ENCODE measurements at places on chromosomes 1 and 21.
A peak's percentile ranks its signal among the peaks of the same experiment; 100 is the strongest.

DNA sequence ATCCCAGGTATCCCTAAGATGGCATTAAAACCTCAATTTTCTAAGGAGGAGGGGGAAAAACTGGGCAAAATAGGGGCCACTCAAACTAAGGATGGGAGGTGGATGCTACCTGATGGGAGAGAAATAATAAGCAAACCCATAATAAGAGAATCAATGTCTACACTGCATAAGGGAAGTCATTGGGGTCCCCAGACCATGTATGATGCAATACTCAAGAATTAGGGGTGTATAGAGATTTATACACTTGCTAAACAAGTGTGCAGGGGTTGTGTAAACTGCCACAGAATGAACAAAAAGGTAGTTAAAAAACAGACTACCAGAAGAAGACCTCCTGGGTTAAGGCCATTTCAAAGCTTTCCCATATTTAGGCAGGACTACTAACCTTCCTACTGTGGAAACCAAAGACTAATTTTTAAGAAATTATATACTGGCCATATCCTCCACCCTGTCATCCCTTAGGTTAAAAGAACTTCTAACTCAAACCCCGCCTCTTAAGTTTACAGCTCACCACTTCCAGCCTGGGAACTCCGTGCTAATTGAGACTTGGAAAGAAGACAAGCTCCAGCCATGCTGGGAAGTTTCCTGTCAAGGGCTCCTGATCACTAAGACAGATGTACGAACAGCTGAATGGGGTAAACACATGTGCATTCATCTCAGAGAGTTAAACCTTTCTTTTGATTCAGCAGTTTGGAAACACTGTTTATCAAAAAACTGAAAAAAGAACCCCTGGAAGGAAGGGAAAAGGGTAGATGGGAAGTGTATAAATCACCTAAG is 64.4 kb upstream of the TLR5 start:
- DNase-seq: no peak

DNA sequence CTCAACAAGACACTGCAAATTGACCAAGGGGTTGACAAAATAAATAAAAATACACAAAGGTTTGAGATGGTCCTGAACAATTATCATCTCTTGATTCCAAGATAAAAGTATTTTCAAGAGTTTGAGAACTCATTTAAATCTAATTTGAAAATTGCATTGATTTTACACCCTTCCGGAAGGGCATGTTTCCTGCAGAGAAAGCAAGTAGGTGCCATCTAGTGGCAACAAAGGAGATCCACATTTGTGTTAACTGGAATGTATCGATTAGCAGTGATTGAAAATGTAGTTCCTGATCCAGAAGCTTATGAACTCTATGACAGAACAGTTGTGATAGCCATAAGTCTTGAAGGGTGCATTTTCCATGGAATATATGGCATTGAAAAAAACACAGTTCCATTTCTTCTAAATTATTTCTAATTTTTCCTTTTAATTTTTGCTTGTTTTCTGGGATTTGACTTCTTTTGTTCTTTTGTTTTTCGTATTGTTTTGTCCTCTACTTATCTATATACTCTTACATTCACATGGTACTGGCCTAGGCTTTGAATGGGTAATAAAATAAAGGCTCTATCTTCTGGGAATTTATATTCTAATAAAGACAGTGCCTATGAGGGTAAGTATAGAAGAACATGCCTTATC is 143.7 kb downstream of the DNM3 start:
- DNase-seq: no peak

- no peak for DNase-seq
Measured at GRCh38 chr1:40305451-40305850, 11.6 kb downstream of the COL9A2 start.

DNA sequence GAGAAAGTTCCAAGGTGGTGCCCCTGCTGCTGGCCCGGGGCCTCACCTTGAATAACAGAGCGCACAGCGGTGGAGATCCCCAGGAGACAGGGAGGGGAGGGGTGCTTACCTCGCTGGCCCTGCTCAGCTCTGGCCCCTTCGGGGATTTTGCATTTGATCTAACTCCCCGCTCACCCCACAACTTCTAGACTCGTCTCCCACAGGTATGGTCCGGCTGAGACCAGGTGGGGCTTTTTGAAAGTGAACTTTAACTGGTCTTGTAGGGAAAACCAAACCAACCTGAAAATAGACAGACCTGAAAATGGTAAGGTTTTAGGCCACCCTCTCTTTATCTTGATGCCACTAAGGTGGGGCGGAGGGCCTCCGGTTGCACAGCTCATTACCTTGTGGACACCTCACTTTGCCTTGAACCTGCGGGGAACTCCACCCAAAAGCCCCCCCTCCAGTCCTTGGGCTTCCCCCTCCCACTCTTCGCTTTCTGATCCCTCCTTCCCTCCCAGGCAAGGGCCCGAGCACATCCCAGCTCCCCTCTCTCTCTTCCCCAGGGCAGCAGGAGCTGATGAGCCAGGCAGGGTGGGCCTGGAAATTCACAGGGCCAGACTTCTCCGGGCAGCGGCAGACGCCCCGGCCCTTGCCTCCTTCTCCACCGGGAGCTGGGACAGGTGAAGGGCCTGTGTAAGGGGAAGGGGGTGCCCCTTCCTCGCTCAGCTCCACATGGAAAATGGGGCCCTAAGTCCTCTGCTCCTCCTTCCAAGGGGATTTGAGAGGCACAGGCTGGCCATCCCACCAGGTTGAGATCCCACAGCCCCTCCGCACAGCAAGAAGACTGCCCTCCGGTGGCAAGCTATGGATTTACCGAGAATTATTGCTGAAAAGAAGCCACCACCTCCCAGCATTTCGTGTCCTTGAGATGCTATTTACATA is 16.1 kb downstream of the TNFRSF8 start:
- peak; percentile 36 for DNase-seq

- DNase-seq: no peak
Measured at GRCh38 chr1:61230523-61230922, 148.2 kb downstream of the NFIA start.

- no peak for DNase-seq
Measured at GRCh38 chr21:15455819-15456462, 273.8 kb upstream of the USP25 start.

DNA sequence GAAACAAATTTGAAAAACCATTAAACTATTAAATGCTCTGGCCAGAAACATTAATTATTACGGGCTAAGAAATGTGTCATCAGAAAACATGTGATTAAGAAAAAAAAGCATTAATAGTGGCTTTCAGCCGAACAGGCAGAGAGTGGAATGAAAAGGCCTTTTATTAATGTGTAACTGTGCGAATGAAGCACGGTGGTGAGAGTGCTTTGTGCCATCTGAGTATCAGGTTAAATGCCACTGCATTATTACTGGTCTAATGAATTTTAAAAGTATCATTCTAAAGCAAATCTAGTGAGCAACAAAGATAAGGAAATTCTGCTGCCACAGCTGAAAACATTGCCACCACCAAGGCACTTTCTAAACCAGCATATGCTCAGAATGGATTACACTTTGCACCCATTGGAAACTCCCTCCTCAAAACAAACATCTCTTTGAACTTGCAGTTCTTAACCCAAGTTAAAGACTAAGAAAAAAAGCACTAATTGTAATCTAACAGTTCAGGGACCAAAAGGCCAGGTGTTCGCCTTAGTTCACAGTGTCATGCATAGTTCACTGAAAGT is 30.0 kb upstream of the SSX2IP start:
- DNase-seq: no peak

GRCh38 chr1:30901798-30902581 is 6.6 kb downstream of the SDC3 start:
- DNase-seq: no peak

DNA sequence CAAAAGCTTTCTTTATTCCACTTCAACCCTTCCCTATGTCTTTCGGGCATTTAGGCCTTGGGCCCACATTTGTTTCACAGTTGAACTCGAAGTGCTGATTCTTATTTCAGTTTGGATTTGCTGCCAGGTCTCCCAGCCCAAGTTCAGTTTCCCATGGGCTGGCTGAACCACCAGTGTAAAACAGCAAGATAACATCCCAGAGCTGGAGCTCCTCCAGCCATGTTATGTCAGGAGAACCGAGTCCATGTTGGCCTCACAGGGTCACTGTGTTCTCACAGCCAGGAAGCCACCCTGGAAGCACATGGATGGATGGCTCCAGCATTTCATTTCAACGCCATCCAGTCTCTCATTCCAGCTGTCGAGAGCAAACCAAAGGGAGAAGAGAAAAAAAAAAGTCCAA is 45.2 kb upstream of the RXRG start:
- no peak for DNase-seq

DNA sequence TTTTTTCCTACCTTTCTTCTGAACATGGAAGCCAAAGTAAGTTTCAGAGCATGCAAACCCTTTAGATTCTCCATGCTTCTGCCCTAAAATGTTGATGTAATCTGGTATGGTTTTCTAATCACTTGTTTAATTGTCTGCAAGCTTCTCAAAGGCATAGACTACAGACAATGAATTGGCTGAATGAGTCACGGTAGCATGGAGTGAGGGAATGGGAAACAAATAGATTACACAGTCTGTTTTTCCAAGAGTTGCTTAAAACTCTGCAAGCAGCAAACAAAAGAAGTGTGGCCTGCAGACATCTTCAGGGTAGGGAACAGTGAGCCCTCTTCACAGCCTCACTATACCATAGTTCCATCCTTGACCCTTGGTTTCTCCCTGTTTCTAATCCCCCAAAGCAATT is 326.0 kb downstream of the BARHL2 start:
- DNase-seq: no peak

GRCh38 chr1:167713330-167714081 is 8.3 kb upstream of the MPZL1 start:
- no peak for DNase-seq

GRCh38 chr1:53890522-53890941 is 935 bp upstream of the YIPF1 start:
- DNase-seq: no peak

Data from activated T-helper 2 cell treated with anti-CD3 and anti-CD28 coated beads, Interferon-gamma antibody, Interleukin-2, Interleukin-4, amounts not matched to agents 10 μg/mL and 5 μg/mL and 100 μg/mL, durations not matched to agents 14 hours and 24 hours and 36 hours (primary cell).